ENCODE measurements at places on chromosomes 16 and 17.

GRCh38 chr16:84507011-84507982 lies 2.8 kb upstream of the MEAK7 start:
- DNase-seq, result no peak

DNA sequence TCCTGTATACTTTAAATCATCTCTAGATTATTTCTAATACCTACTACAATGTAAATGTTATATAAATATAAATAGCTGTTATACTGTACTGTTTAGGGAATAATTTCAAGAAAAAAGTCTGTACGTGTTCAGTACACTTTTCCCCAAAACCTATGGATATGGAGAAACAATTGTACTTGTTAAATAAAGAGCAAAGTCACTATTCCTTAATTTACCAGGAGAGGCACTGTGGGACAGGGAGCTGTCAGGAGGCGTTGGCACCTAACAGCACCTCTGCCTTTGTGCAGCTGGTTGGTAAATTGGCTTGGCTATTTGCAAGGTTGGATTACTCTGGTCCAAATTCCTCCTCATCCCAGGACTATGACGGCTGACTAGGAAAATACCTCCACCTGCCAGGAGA lies 28.0 kb downstream of the CRHR1 start:
- DNase-seq, result no peak

GRCh38 chr16:31033709-31034492 lies 543 bp downstream of the STX4 start:
- DNase-seq, result peak; percentile 72

DNA sequence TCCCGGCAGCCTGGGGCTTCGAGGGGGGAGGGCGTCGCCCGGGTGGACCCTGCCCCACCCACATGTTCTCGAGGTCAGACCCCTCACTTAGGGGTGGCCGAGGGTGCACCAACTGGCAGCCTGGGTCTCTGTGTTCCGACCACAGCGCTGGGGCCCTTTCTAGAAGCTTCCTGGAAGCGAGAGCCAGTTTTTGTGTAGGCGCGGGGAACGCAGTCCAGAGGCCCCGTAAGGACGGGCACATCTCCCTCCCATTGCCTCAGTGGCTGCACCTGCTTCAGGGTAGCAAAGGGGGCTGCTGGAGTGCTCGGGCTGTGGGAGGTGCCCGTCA lies 148.3 kb downstream of the BANP start:
- no peak for DNase-seq

DNA sequence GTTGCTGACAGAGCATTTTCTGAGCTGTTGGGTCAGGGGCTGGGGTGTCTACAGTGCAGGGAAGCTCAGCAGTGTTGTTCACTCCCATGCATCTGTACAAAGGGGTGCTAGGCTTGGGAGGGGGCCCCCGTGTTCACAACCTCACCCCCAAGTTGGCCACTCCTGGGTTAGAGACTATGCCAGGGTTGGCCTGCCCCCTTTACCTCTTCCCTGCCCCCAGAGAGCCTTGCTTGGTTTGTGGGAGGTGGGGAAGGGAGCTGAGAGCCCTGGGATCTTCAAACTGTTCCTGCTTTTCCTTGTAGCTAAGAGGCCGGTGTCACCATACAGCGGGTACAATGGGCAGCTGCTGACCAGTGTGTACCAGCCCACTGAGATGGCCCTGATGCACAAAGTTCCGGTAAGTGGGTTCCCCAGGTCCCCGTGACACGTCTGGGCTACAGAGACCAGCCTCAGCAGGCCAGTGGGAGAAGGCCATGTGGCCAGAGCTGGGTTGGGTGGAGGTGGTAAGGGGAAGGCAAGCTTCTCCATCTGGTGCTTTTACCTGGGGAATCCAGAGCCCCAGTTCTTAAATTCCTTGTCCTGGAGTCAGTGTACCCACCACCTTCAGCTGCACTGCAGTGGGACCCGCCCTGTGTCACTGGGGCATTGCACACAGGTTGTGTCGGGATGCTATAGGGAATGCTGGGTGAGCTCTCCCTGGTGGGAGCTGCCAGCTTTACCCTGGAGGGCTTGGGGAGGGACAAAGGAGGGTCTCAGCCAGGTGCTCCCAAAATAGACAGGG lies 11.8 kb downstream of the GPRC5C start:
- no peak for DNase-seq

DNA sequence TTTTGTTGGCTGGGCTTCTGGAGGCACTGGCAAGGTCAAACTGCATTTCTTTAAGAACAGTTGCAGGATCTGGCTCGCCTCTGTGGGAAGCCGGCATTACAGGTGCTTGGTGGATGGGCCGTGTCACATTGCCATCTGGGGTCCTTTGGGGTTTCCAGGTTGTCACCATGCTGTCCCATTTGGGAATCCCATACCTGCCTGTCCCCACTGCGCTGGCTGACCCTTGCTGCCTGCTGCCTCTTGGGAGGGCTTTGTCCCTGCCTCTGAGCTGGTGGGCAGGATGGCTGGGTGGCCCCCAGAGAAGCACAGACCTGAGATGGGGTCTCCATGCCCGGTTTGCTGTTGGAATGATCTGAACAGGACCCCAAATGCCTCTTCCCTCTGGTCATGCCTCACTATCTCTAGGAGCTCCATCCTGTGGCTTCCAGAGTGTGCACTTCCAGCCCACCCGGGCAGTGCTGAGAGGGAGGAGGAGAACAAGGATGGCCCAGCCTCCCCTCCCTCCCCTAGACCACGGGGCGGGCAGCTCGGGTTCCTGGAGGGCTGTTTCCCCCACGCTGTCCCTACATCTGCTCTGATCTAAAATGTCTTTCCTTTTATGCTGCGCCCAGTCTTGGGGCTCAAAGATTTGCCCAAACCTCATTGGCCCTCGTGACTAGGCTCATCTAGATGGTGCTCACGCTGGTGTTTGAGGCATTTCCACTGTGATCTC lies 28.0 kb downstream of the OR1D5 start:
- no peak for DNase-seq

GRCh38 chr16:630249-630814 lies 453 bp upstream of the WFIKKN1 start:
- DNase-seq, result no peak

- no peak for DNase-seq
Measured at GRCh38 chr17:47072886-47073285, 93.8 kb upstream of the RPRML start.

DNA sequence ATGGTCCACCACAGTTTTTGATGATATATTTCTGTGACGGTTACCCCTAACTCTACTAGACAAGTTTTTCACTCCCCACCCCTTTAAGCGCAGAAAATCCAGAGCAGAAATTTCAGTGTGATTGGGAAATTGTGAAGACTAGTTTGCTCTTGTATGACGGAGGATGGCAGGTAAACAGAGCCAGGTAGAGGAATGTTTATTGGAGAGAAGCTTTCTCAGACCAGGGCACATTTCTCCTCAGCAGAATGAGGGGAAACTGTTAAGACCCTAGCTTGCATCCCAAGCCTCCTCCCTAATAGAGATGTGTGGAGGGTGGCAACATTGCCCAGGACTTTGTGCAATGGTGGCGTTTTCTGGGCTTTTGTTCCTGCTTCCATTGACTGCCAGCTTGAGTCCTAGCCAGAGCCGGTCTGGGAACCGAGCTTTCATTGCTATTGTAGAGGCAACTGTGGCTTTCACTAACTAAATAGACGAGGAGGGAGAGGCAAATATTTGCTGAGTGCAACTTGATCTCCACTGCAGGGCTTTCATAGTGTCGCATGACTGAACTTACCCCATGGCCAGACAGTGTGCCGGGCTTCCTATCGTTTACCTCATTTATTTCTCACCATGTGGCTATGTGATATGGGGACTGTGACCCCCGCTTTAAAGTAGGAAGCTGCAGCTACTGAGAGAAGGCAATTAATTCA lies 159.6 kb upstream of the MPHOSPH6 start:
- no peak for DNase-seq

GRCh38 chr17:65078441-65079160 lies 22.1 kb upstream of the GNA13 start:
- DNase-seq, result no peak

DNA sequence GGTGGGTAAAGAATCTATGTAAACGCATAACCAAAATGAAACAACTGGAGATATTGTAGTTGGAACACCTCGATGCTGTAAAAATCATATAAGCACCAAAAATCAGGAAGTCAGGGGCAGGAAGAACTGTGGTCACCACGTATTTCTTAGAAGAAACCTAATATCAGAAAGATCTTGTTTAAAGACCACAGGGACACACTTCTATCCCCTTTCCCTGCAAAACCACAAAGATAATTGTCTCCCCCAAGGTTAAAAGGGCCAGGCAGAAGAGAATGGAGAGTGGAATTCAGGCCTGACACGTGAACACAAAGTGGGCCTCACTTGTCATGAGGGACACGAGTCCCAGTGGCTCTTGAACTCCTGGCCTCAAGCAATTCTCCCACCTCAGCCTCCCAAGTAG lies 68.1 kb downstream of the GSG1L start:
- DNase-seq, result no peak

- no peak for DNase-seq
Measured at GRCh38 chr17:42361781-42362186, 26.5 kb downstream of the STAT3 start.

DNA sequence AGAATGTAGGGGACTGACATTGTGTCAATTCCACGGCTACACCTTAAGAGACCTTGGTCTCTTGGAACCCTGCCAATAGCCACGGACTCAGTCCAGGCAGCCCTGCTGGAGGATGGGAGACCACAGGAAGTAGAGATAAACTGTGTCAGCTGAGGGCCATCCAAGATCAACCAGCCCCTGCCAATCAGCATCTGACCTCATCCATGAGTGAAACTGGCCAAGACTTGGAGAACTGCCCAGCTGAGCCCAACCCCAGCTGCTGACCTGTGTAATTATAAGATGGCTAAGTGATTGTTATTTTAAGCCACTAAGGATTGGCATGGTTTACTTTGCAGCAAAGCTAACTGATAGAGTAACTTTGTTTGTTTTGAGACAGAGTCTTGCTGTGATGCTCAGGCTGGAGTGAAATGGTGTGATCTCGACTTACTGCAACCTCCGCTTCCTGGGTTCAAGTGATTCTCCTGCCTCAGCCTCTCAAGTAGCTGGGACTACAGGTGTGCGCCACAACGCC lies 13.3 kb upstream of the YWHAE start:
- DNase-seq, result no peak

DNA sequence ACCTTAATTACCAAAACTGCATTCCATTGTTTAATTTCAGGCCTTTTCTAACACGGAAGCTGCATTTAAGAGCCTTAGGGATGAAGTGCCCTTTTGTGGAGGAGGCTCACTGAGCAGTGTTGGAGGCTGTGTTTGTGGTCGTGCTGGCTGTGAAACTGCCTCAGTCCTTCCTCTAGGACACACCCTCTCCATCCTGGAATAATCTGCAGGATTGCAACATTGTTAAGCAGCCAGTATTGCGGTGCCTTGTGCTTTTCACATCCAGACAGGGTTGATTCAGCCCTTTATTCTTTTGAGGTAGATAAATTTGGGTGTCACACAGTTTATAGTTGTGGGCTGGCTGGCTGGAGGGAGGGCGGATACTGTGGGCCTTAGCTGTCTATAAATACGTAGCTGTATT lies 141.6 kb downstream of the CDRT15L2 start:
- no peak for DNase-seq

DNA sequence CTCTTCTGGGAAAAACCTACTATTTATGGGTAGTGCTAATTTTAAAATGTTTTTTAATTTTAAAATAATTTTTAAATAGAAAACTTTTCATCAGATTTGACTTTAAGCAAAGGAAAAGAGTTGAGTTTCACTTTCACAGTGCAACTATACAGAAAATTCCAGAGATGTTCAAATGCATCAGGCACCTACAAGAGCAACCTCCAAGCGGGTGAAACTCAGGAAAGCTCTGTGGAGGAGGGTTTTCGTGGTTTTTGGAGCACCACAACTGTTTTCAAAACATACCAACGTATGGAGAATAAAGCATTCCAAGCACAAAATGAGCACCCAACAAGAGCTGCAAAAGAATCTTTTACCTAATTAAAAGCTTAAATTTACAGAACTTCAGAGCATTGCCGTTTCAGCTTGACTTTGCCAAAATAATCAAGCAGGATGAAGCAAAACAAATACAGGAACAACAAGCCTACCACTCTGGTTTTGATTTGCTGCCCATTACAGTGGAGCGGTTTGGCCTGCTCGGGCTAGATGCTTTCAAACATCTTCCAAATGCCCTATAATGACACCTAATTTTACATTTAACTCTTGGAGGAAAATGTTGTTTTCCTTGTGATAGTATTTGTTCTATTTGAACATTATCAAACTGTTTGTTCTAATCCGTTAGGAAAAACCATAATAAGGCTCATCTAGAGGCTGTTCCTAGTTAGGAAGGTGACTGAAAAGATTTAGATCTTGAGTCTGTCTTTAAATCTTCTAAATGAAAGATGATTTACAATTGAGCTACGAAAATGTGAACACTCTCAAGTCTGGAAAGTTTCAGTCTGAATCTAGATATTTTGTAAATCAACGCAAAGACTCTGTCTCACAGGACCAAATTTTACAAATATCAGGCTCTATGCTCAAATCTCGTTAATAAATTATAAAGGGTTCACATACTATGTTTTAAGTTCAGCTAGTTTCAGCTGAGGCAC lies 34.5 kb downstream of the NACA2 start:
- DNase-seq, result no peak

DNA sequence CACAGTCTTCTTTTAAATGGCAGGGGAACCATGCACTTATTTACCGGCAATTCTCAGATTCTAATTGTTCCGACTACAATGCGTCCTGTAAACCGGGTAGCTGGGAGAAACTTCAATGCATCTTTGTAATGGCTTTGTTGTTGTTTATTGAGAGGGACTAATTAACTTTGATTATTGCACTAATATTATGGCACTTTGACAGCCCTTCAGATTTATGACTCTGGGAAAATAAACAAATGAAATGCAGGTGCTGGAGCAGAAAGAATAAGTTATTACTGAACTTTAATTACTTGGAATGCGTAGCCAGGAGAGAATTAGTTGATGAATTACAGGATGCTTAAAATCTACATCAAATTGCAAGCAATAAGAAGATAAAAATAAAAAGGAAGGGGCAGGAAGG lies 77.0 kb downstream of the WWOX start:
- no peak for DNase-seq

GRCh38 chr16:72664056-72664508 lies 383.8 kb downstream of the ZFHX3 start:
- DNase-seq, result no peak

DNA sequence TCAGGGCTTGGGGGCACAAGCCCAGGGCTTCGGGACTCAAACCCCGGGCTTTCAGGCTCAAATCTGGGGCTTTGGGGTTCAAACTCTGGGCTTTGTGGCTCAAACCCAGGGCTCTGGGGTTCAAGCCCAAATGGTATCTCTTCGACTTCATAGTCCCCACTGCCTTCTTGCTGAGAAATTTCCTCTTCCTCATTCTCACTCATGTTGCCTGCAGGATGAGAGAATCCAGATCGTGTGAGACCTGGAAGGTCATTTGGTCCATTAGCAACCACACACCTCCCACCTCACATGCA lies 576 bp downstream of the ZNF768 start:
- no peak for DNase-seq

DNA sequence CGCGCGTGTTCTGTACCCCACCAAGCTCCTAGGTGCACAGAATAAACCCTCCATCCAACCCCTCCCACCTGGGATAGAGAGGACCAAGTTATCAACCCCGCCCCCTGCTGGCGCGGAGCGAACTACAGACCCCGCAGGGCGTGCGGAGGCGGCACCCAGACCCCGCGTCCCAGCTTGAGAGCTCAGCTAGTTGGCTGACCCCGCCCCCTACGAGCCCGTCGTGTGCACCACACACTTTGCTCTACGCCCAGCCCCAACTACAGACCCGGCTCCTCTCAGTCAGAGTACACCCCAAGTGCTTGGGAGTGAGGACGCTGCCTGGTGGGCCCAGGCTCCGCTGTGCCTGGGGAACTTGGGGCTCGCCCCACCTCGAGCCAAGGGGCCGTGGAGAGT lies 1.5 kb downstream of the GRIN2A start:
- no peak for DNase-seq

GRCh38 chr17:51745993-51746392 lies 412.5 kb downstream of the CA10 start:
- DNase-seq, result no peak

GRCh38 chr17:82267575-82268379 lies 5.7 kb downstream of the CSNK1D start:
- DNase-seq, result no peak

Data from thymus (tissue), 14 donors.